Stimulated activated CD8-positive, alpha-beta memory T cell treated with anti-CD3 and anti-CD28 coated beads, Interleukin-7, amount 100 ng/mL, for 1 hour (primary cell): ENCODE measurements at places on chromosomes 7 and 10.
A peak's percentile ranks its signal among the peaks of the same experiment; 100 is the strongest.

- no peak for DNase-seq
Observed at GRCh38 chr7:22962775-22963350, 51.1 kb downstream of the HYCC1 start.

DNA sequence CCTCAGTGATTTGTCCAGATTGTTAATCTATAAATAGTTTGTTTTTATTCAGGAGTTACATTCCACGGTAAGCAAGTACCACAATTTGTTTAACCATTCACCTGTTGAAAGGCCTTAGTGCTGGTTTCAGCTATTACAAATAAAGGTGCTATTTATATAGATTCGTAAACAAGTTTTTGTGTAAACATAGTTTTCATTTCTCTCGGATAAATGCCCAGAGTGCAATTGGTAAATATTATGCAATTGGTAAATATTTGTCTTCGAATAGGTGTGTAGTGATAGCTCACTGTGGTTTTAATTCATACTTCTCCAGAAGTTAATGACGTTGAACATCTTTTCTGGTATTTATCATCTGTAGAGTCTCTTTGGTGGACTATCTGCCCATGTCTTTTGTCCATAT, 76.4 kb upstream of the RSU1 start:
- no peak for DNase-seq

DNA sequence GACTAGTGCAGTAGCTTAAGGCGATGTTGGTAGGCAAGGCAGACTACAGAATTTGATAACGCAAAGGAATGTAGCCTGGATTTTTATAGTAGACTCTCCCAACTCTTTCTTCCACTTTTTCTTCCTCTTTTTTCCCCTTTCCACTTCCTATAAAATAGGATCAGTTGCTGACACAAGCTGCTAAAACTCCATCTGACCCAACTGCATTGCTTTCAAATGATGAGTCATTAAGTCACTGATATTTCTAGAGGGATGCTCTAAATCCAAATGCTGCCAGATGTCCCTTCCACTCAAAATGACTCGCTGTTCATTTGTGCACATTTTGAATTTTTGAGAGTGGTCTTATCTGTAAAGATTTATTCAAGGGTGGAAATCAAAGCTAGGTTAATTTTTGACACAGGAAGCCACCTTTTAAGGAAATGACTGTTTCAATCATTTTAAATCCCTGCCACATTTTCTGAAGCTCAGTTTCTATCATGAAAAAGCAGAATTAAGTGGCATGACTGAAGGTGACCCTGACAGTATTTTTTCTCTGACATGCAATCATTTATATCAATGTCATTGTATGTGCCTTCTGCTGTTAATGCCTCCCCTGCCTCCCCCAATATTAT, 25.8 kb upstream of the SFMBT2 start:
- no peak for DNase-seq

DNA sequence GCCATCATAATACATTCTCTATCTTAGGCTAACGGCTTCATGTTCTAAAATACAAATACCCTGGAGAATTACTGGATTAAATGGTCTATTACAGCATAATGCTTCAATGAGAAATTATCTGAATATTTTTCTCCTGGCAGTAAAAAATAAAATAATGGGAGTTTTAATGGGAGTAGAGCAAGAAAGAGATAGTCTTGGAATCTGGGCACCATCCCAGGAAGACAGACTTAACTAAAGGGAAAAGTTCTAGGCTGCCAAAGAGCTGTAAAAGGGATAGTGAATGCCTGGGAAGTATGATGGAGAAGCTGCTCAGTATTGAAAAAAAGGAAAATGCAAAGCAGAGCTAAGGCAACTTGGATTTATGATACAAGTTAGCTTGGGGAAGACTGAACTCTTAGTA, 12.1 kb upstream of the SYPL1 start:
- no peak for DNase-seq

- no peak for DNase-seq
Observed at GRCh38 chr10:77283326-77283725, 354.3 kb downstream of the KCNMA1 start.

GRCh38 chr10:54559498-54559897, 241.5 kb downstream of the PCDH15 start:
- DNase-seq = no peak

GRCh38 chr7:150400008-150400787, 21.1 kb downstream of the ZNF775 start:
- DNase-seq = no peak

GRCh38 chr10:104123397-104123796, 1.4 kb downstream of the SFR1 start:
- DNase-seq = no peak

GRCh38 chr10:76647301-76647700, 990.3 kb downstream of the KCNMA1 start:
- no peak for DNase-seq

- DNase-seq = no peak
Observed at GRCh38 chr7:34222316-34222715, 317.0 kb downstream of the BMPER start.

DNA sequence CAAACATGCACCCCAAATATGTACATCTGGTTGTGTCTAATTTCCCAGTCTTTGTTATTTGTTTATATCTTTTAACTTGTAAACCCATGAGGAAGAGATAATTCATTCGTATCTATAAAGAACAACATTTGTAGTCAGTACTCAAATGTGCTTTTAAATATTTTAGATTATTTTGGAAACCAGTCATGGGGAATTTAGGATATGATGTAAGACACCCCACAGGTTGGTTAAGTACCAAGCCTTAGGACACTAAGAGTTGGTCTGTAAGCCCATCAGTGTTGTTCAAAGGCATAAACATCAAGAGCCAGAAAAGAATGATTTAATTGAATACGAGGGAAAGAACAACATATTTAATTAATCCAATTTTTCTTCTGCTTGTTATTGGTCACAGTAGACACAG, 421.1 kb upstream of the SEMA3C start:
- no peak for DNase-seq

GRCh38 chr10:52056291-52056690, 257.8 kb upstream of the DKK1 start:
- no peak for DNase-seq

- DNase-seq = no peak
Observed at GRCh38 chr10:76643511-76643911, 994.1 kb downstream of the KCNMA1 start.

- no peak for DNase-seq
Observed at GRCh38 chr10:86964847-86965190, 3.5 kb upstream of the ADIRF start.

DNA sequence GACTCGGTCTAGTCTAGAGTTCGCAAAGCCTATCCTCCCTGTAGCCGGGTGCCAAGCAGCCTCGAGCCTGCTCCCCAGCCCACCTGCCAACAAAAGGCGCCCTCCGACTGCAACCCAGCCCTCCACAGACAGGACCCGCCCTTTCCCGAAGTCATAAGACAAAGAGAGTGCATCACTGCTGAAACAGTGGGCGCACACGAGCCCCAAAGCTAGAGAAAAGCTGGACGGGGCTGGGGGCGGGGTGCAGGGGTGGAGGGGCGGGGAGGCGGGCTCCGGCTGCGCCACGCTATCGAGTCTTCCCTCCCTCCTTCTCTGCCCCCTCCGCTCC, 622 bp upstream of the COL1A2 start:
- DNase-seq = no peak

- no peak for DNase-seq
Observed at GRCh38 chr7:74173491-74173865, 678 bp upstream of the EIF4H start.

DNA sequence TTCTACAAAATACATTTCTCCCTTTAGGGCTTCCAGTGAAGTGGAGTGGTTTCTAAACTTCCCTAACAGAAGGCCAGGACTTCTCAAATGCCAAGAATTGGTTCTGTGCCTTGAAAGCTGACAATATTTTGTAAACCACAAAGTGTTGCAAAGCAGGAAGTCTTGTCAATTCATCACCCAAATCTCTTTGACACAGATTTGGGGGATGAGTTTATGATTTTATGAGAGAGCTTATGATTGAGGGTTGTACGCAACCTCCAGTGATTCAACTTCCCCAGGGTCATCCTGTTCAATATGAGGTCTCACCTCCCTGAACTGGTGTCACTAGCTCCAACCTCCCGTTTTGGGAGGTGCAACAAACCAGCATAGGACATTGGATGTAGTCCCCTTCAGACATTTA, 83.7 kb downstream of the PRLHR start:
- no peak for DNase-seq

- DNase-seq = no peak
Observed at GRCh38 chr7:93378131-93378760, 146.1 kb downstream of the VPS50 start.

GRCh38 chr7:73354821-73355220, 26.9 kb downstream of the FKBP6 start:
- DNase-seq = no peak

DNA sequence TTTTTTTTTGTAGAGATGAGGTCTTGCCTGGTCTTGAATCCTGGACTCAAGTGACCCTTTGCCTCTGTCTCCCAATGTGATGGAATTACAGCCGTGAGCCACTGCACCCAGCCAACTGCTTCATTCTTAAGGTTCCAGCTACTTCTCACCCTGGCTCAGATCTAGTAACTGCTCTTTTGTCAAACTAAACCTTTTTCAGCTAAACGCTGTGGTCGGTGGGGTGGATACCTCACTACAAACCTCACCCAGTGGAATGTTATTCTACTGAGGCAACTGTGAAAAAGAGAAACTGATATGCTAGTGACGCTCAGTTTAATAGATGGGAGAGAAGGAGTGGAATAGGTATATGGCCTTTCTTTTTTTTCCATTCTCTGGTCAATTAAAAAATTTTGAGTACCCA, 1.7 kb upstream of the MRLN start:
- no peak for DNase-seq

- no peak for DNase-seq
Observed at GRCh38 chr10:406976-407375, 271.7 kb downstream of the ZMYND11 start.

- no peak for DNase-seq
Observed at GRCh38 chr10:28839600-28840007, 162.3 kb downstream of the BAMBI start.

DNA sequence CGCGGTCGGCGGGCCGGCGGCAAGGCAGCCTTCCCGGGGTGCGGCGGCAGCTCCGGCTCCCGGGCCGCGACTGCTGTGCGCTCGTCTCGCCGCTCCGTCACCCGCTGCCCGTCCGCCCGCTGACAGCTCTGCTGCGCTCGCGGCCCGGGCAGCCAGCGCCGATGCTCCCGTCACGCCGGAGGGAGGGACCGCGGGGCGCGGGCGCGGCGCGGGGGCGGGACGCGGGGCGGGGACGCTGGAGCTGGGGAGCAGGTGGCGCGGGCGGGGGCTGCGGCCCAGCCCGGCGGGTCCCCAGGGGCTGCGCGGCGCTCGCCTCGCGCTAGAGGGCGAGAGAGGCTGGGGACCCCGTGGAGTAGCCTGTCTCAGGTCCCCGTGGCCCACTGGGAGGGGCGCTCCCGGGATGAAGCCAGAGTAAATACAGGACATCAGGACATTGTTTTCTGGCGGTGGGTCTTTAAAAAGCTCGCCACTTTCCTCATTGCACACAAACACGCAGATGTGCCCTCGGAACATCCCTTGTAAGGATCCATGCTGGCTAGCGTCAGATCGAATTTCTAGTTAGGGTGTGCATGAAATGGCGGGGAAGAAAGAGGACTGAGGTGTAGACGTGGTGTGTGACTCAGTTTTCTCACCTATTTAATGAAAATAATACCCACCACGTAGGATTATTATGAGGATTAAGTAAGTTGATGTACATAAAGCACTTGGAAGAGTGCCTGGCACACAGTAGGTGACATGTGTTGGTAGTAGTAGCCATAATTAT, at the start of gene ELAPOR2:
TSS of gene ELAPOR2 (minus strand) at position 130 of the 763 bp plus-strand sequence. CDS start 141 bp downstream, outside the sequence.
- DNase-seq = peak; percentile 60

DNA sequence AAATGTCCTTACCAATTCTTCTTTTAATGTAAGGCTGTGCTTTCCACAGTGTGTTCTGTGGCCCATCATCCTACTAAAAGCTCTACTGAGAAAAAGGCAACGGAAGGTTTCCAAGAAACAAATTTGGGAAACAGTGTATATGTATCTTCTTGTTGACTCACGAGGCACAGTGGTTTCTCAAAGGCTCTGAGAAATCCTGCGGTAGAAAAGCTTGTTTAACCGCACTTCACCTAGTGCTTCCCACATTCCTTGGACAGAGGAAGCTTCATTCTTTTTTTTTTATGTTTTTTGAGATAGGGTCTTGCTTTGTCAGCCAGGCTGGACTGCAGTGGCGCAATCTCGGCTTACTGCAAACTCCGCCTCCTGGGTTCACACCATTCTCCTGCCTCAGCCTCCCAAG, 84.5 kb downstream of the TACC2 start:
- no peak for DNase-seq

GRCh38 chr7:151109094-151110048, 23.1 kb downstream of the AGAP3 start:
- DNase-seq = no peak

DNA sequence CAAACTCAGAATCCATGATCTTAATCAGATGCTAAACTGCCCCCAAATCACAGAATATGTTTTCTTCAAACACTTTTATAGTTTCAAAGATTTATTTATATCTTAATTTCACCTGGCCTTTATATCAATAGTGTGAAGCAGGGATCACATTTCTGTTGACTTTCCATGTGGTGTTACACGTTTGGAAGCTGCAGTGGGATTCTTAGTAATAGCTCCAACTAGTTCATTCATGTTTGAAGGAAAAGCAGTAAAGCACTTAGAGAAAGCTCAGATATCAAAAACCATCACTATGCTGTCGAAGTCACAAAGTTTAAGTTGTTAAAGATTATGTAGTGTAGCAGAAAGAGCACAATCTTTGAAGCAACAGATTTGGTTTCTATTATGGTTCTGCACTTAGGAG, 16.8 kb downstream of the ENO4 start:
- no peak for DNase-seq

DNA sequence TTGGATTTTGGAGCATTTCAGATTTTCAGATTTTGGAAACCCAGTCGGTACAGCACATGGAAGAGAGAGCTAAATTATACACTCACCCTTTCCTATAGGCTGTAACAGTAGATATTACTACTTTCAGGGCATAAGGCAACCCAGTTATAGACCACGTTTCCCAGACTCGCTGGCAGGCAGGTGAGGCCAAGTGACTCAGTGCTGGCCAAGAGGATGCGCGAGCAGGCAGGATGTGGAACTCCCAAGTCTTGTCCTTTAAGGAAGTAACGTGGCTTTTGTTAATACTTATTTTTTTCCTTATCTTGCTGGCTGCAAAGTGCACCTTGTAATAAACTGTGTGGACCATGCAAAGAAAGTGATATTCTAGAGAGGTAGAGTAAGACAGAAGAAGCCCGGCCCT, 1160.1 kb downstream of the GATA3 start:
- DNase-seq = no peak

DNA sequence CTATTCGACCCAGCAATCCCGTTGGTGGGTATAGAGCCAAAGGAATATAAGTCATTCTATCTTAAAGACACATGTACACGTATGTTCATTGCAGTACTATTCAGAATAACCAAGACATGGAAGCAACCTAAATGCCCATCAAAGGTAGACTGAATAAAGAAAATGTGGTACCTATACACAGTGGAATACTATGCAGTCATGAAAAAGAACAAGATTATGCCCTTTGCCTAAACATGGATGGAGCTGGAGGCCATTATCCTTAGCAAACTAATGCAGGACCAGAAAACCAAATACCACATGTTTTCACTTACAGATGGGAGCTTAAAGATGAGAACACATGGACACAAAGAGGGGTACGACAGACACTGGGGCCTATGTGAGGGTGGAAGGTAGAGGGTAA, 845.3 kb downstream of the TYW1 start:
- no peak for DNase-seq

GRCh38 chr7:102426268-102427018, 6.9 kb upstream of the ORAI2 start:
- no peak for DNase-seq

GRCh38 chr7:1137517-1138167, 22.4 kb downstream of the ZFAND2A start:
- no peak for DNase-seq
